T-cell (primary cell): ENCODE measurements at places on chromosomes 4 and X. TPM values are rescaled to one million over a fixed set of nuclear protein-coding genes. Genes with fewer than 3 reads are reported as not detected.

SYTL5 gene
- total RNA-seq, result not detected

- no peaks in the 10 kb centered on the region for H3K27me3 ChIP-seq
- H3K27ac ChIP-seq, result no peak overlapping the region
- no peaks in the 10 kb centered on the region for H3K36me3 ChIP-seq
- H3K4me3 ChIP-seq, result no peak overlapping the region
Observed at GRCh38 chr4:107712236-107712635, 7.8 kb downstream of the PAPSS1 start.

DNA sequence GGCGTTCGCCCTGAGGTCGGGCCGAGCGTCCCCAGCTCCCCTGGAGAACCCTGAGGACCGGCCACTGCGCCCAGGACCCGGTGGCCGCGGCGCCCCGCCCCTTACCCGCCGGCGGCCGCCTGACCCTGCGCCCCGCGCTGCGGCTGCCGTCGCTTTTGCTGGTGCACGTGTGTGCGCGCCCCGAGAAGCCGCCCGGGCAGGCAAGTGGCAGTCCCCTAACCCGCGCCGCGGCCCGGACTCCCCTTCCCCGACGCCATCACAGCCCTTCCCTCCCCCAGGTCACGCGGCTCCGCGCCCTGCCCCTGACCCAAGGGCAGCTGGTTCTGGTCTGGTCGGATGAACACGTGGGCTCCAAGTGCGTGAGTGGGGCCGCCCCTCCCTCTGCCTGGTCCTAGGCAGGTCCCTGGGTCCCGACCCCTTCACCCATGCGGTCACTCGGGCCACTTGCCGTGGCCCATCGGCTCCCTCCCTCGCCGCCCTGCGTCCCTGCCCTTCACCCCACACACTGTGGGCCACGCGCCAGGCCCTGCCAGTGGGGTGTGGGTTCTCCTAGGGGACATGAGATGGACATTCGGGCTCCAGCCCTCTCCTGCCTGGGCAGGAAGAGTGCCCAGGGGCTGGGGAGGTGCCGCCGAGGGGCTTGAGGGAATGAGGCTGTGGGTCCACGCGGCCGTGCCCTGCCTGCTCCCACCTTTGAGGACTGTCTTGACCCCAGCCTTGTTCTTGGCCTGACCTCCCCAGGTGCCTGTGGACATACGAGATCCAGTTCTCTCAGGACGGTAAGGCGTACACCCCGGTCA, 8.0 kb upstream of the FGFRL1 start:
- H3K36me3 ChIP-seq, result no peaks in the 10 kb centered on the region

- H3K4me3 ChIP-seq, result no peak overlapping the region
- no peak overlapping the region for H3K27ac ChIP-seq
- no peaks in the 10 kb centered on the region for H3K36me3 ChIP-seq
- H3K27me3 ChIP-seq, result no peaks in the 10 kb centered on the region
Observed at GRCh38 chr4:52638717-52639116, 20.4 kb downstream of the USP46 start.

DNA sequence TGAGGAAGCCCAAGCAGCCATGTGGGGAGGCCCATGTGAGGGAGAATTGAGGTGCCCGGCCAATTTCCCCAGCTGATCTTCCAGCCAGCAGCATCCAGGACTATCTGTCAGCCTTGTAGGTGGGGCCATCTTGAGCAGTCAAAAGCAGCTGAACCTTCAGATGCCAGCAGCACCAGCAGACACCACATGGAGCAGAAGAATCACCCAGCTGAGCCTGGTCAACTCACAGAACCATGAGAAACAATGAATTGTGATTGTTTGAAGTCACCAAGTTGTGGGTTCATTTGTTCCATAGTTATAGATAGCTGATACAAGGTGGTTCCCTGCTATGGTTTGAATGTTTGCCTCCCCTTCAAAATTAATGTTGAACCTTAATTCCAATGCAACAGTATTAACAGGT, 85.1 kb upstream of the ATP6AP2 start:
- H3K4me1 ChIP-seq, result no peaks in the 10 kb centered on the region
- peaks cover 2% of the 10 kb centered on the region for H3K27me3 ChIP-seq
- DNase-seq, result no peak
